ENCODE measurements at places on chromosomes 5 and 9.

DNA sequence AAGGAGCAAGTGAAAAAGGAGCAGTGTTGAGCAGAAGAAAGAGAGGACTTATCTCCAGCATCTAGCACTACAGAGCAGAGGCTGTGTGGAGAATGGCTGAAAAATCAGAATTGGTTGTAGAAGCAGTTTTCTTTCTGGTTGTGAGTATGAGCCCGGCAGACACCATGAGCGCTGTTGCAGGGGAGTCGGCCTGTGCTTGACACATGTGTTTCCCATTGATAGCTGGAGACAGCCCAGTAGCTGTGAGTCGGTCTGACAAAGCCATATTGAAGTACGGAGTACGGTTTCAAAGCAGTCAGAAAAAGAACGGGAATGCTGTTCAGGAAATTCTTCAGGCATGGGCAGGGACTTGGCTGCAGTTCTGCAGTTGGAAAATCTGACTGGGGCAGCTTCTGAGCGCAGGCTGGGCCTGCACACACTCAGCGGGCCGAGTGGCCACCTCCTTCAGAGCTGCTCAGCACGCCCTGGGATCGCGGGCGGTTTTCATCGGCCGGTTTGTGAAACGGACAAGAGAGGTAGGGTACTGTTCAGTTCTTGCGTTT lies at the start of gene SGCD:
SGCD (plus strand) TSS at position 447 of the 542 bp plus-strand sequence.
- no peak for DNase-seq

- DNase-seq = no peak
Measured at GRCh38 chr9:79973627-79974026, 401.9 kb downstream of the TLE4 start.

DNA sequence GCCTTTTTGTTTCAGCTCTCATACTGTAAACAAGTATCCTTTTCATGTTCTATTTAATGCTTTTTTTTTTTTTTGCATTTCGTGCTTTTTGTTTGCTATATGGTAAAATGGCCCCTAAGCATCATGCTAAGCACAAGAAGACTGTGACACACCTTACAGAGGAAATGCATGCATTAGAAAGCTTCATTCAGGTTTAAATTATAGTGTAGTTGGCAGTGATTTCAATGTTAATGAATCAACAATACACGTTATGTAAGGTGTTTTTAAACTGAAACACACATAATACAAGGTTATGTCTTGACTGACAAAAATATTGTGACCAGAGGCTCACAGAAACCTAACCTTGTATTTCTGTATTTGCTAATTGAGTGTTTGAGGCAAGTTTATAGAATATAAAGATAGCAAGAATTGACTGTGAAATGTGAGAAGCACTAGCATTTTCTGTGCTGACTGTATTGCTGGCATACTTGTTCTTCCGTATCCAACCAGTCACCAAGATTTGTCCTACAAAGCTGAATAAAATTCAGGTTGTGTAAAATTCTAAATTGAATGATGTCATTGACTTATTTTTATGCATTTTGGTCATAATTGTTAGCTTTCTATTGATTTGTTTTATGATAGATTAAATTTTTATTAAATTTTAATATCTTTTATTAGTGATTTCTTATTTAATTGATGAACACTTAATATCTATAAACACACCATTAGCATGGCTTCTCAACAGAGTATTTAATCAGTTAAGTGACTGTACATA lies 4.1 kb downstream of the CFAP95 start:
- no peak for DNase-seq

- no peak for DNase-seq
Measured at GRCh38 chr5:132275367-132276220, 18.1 kb downstream of the PDLIM4 start.

GRCh38 chr5:21802869-21803490 lies 1050.2 kb downstream of the CDH12 start:
- DNase-seq = no peak

- no peak for DNase-seq
Measured at GRCh38 chr5:89313804-89314588, 431.0 kb upstream of the MEF2C start.

- DNase-seq = no peak
Measured at GRCh38 chr5:79048437-79048836, 21.0 kb downstream of the DMGDH start.

DNA sequence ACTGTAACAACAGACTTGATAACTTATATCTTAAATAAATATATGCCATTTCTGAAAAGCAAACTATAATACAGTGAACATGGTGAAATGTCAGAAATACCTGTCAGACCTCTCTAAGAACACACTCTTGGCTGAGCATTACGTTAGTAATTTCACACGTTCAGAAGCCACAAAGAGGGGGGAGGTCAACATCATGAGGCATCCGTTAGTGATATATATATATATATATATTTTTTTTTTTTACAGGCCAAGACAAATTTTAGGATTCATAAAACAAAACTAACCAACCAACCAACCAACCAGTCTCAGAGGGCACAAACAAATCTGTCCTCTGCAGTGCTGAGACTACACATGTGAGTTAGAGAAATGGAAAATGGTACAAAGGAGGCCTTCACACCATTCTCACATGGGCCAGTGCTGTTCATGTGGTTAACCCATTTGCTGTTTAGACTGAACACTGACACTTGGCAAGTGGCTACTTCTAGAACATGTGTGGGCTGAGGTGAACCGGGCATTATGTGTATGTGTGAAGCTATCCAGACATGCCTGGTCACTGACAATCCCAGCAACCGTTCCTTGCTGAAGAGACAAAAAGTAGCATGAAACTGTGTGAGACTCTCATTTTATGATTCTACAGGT lies 54.5 kb downstream of the ELL2 start:
- no peak for DNase-seq

DNA sequence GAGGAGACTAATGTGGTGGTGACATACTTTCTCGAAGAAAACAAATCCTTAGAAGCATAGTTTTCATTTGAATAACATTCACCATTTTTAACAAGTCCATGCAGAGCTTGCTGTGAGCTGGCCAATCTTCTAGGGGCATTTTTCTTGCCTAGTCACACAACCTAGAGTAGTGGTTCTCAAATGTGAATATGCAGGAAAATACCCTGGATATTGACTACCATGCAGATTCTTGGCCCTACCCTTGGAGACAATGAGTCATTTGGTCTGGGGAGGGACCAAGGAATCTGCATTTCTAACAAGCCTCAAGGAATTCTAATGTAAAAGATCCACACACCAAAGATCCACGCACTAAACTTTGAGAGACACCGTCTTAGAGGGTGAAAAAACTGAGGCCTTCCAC lies 23.5 kb downstream of the GDNF start:
- DNase-seq = no peak

GRCh38 chr5:61342071-61342501 lies 10.0 kb downstream of the ZSWIM6 start:
- no peak for DNase-seq

DNA sequence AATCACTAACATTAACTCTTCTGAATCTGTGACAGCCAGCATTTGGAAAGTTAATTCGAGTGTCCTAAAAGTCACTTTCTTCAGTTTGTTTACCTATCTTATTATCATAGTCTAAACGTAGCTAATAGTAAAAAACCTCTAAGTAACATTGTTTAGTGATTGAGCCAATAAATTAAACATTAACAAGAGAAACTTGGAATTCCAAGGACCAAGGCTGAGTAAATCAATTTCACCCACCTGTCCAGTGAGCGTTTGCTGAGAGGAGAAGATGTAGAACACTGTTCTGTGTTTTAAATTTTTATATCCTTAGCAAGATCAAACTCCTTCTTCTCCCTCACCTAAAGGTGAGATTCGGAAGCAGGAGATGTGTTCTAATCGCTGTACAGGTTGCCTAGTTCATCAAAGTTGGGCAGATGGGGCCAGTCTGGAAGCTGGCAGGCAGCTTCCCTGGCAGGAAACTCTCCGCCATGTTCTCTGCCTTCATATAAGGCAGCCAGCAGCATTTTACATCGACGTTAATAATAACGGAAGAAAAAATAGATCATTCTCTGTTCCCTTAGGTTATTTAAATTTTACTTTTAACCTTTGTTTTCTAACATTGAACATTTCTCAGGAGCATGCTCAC lies 89.2 kb downstream of the DAPK1 start:
- DNase-seq = no peak

DNA sequence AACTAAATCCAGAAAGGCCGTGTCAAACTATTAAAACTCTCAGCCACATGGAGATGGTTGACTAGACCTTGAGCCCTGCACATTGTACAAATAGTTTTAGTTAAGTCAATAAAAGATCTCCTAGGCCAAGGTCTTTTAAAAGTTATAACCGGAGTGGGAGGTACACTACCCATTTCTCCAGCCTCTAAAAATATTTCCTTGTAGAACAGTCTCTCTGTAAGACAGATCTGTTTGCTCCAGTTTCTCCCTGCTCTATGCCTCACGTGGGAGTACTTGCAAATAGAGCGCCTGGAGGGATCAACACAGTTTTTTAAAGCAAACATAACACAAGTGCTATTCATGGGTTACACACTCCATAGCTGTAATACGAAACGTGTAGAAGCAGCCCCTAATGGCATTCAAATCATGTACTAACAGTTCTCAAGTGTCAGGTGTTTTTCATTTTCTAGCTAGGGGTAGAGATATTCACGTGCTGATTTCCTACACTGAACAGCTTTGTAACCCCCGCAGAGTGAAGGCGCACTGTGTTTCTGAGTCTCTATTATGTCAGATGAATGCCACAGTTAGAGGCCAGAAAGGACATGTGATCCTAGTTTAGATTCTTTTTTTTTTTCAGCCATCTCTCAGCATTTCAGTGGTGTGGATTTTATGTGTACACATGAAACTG lies 703.4 kb upstream of the GRAMD2B start:
- DNase-seq = no peak

GRCh38 chr5:16980983-16981382 lies 44.9 kb upstream of the MYO10 start:
- no peak for DNase-seq

DNA sequence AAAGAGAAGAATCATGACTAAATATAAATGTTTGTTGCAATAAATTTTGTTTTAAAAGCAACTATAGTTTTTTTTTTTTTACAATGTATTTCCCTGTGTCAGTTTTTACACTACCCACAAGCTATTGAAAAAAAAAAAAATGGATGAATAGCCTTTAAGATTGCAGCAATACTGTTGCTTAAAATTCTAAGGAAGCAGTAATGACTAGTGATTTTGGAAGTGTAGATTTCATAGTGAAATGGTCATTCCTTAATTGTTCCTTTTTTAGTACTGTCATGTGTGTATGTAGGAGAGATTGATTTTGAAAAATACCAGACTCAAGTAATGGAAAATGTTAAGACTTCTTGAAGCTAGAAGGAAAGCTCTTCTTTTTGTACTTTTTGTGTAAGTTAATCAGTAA lies 53.1 kb downstream of the NDUFS4 start:
- no peak for DNase-seq

GRCh38 chr5:75710637-75711036 lies 6.6 kb downstream of the POC5 start:
- DNase-seq = peak; percentile 41

DNA sequence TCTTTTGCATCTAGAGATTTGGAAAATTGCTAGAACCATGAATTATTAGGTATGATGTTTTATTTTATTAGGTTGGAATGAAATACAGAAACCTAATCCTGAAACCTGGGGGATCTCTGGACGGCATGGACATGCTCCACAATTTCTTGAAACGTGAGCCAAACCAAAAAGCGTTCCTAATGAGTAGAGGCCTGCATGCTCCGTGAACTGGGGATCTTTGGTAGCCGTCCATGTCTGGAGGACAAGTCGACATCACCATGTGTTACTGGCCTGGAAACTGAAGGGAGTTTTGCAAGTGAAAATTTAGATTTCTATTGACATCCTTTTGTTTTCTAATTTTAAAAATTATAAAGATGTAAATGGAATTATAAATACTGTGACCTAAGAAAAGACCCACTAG lies 100.7 kb downstream of the NLN start:
- DNase-seq = no peak

DNA sequence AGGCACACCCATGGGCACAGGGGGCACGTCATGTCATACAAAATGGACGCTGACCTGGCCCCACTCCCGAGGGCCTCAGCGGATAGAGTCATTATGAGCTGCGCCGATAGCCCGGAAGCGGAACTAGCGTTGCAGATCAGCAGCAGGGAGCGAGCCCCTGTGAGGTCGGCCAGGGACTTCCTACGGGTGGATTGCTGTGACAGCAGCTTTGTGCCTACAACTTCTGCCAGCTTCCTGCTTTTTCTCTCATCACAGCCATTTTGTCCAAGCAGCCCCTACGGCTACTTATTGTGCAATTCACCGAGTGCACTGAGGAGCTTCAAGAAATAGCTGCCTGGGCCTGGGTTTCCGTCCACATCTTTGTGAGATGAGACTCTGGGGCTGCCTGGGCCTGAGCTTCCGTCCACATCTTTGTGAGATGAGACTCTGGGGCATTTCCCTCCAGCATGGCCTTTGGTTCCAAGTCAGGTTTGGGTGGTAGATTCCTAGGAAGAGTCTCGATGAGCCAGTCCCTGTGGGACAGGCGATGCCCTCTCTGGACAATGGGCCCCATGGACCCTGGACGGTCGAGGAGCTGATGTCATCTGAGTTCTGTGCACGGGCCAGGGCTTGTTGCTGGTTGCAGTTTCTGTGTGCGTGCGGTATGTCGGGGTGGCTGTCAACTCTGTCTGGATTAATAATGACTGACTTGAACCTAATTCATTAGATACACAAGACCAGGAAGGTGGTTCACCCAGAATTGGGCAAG lies 67.0 kb upstream of the GNE start:
- no peak for DNase-seq

- no peak for DNase-seq
Measured at GRCh38 chr5:10573487-10574145, 9.7 kb downstream of the ANKRD33B start.

- no peak for DNase-seq
Measured at GRCh38 chr5:142432961-142433360, 108.1 kb upstream of the SPRY4 start.
